Daoy (cell line): ENCODE measurements at places on chromosomes 12 and 14. TPM values are rescaled to one million over a fixed set of nuclear protein-coding genes. Genes with fewer than 3 reads are reported as not detected.

DNA sequence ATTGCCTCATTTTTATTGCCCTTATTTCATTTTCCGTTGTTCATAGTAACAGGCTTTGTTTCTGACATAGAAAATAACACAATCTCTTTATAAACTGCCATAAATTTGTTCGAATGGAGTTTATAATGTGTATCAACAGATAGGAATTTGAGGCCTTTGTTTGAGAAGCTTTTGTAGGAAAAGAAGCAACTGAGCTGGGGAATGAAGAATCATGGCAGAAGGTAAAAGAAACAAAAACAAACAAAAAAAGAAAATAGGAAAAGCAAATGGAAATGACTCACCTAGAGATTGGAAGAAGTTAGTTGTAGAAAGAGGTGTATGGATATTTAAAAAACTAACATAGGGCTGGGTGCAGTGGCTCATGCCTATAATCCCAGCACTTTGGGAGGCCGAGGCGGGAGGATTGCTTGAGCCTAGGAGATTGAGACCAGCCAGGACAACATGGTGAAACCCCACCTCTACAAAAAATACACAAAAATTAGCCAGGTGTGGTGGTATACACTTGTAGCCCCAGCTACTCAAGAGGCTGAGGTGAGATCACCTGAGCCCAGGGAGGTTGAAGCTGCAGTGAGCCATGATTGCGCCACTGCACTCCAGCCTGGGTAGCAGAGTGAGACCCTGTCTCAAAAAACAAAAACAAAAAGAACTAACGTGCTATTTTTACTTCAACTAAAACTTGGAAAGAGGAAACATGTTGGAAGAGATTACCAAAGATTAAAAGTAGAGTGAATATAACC, 523 bp upstream of the REP15 start:
- no peak for DNase-seq

- no peak for DNase-seq
Observed at GRCh38 chr14:102377696-102378095, 15.0 kb downstream of the TECPR2 start.

- DNase-seq = no peak
Observed at GRCh38 chr12:104673696-104674482, 217.1 kb downstream of the CHST11 start.

- DNase-seq = no peak
Observed at GRCh38 chr14:101197595-101198397, 294.3 kb upstream of the RTL1 start.

The MGP gene
- 39.0 and 76.2 TPM in 2 replicates for total RNA-seq

- peak; percentile 15 for DNase-seq
Observed at GRCh38 chr12:88207921-88208620, 66.0 kb downstream of the TMTC3 start.

GRCh38 chr14:97180304-97181200, 383.4 kb downstream of the VRK1 start:
- peak; percentile 93 for DNase-seq

DNA sequence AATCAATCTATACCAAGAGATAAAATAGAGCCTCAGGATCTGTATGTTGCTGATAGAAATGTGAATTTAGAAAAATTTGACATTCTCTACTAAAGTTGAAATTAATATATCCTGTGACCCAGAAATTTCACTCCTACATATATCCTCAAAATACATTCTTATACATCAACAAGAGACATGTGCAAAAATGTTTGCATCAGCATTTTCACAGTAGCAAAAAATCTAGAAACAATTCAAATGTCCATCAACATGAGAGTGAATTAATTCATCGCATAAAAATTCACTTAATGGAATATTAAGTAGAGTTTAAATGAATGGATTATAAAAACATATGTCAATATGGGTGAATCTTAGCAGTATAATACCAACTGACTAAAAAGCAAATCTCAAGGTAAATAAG, 80.8 kb downstream of the GPR65 start:
- no peak for DNase-seq

- no peak for DNase-seq
Observed at GRCh38 chr12:4112734-4113325, 160.7 kb upstream of the CCND2 start.

DNA sequence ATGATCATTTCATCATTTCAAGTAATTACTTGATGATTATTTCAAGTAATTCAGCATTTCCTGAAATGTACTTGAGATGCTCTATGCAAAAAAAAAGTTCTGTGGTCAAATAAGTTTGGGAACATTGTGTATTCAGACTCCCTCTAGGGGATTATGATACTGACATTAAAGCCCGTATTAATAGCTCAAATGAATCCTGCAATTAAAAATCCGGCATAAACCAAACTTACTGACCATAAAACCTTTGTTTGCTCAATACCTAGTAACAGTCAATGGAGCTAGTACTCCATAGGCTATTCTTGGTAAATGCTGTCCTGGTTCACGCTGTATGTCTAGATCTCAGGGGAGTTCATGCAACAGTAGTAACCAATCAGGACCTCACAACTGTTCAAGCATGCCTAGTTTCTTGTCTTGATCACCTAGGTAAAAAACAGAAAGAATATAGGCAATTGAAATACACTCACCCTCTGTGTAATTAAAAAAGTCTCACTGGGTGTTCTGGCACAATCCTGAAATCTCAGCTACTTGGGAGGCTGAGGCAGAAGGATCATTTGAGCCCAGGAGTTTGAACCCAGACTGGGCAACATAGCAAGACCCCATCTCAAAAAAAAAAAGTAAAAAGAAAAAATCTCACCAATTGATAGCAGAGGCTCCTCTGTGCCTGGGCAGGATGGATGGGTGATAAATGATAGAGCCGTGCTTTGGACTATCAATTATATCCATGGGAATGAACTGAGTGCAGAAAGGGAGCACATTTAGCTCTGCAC, 14.1 kb downstream of the ALDH1L2 start:
- no peak for DNase-seq

The NAV3 gene
- 20.7 and 34.2 TPM in 2 replicates for total RNA-seq

GRCh38 chr14:101495827-101496775, 65.2 kb upstream of the DIO3 start:
- no peak for DNase-seq

DNA sequence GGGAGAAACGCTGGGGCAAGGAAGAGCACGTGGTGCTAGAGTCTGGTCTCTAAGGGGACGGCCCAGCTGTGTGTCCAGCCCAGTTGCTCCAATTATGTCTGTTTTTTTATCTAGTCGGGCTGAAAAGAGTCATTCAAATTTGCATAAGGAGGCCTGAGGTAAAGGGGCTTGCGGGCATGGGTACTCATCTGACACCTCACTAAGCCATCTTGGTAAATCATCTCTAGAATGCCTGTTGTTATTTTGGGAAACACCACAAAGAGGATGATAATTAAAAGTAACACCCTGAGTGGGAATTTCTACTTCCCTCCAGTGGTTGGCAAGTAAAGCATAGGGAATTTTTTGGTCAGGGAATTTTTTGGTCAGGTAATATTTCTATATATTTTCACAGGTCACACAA, 196.1 kb upstream of the ALG10B start:
- no peak for DNase-seq

DNA sequence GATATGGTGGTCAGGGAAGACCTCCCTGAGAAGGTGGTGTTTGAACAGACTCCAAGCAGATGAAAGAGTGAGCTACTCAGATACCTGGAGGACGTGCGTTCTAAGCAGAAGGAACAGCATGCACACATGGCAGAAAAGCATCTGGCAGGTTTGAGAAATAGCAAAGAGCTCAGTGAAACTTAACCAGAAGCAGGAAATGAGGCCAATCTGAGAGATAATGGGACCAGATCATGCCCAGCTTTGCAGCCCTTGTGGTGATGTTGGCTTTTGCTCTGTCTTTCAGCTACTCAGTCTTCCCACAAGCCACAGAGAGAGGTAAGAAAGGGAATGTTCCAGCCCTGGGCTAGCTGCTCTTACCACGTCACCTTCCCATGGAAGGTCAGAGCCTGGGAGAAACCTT, 176.3 kb upstream of the GSC start:
- DNase-seq = no peak

DNA sequence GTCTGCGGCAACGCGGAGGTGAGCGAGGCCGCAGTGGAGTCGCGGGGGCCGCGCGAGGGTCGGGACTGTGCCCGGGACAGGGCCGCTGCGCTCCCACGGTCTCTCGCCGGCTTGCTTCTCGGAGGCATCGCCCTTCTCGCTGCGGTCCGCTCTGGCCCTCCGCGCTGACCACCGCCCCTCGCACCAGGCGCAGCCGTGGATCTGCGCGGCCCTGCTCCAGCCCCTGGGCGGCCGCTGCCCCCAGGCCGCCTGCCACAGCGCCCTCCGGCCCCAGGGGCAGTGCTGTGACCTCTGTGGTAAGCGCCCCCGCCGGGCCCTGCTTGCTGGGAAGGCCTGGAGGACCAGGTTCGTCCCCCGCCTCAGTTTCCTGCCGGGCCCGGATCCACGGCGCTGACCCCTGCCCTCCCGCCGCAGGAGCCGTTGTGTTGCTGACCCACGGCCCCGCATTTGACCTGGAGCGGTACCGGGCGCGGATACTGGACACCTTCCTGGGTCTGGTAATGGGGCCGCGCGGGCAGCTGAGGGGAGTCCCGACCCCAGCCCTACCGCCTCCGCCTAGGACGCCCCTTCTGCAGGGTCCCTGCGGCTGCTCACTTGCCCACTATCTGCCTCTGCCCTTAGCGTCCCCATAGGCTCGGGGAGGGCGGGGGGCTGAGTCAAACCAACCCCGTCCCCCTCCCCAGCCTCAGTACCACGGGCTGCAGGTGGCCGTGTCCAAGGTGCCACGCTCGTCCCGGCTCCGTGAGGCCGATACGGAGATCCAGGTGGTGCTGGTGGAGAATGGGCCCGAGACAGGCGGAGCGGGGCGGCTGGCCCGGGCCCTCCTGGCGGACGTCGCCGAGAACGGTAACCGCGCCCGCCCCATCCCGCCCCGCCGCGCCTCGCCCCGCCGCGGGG, 7.0 kb downstream of the AMN start:
- DNase-seq = no peak

The KRT72 gene
- total RNA-seq = not detected in 2 replicates

DNA sequence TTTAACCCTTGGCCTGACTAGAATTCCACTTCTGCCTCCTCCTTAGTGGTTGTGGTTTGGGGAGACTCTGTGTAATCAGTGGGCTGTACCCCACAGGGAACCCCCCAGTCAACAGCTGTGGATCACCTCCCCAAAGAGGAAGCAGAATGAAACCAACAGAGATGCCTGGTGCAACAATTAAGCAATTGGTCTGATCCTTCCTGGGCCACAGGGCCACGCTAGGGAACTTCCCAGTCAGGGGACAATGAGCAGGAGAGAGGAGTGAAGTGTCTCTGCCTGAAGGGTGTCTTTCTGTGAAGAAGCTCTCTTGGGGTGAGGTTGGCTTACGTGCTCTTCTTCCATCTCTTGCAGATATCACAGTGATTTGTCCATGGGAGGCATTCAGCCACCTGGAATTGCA, 8.2 kb downstream of the PDE6H start:
- no peak for DNase-seq

DNA sequence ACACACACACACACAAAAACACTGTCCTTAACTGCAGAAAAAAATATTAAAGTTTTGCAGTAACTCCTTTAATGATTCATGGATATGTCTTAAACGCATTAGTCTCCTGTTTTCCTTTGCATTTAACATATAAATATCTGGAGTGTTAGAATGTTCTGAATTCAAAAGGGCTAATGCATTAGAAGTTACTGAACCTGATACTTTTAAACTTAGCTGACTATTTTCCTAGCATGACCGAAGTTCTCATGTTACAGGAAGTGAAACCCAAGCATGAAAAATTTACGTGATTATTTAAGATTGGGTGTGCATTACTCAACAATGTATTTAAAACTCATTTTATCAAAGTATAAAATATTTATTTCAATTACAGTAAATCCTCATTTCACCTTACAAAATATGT, 791.2 kb downstream of the FLRT2 start:
- DNase-seq = no peak

DNA sequence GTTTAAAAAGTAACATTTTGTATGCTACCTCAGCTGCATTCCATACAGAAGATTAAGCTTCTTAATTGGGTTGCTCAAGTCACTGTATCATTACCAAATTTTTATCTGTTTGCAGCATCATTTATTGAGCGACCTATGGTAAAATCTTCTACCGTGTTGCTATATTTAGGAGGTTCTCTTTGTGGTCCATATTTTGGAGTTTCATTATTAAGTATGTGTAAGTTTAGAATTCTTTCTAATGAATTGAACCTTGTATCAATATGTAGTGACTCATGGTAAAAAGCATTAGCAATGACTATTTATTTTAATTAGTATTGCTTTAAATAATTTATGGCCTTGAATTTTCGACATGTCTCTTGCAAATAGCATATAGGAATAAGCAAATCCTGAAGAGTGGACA, 42.2 kb downstream of the CSRP2 start:
- no peak for DNase-seq

The DCAF11 gene
- 68.9 and 75.2 TPM in 2 replicates for total RNA-seq

DNA sequence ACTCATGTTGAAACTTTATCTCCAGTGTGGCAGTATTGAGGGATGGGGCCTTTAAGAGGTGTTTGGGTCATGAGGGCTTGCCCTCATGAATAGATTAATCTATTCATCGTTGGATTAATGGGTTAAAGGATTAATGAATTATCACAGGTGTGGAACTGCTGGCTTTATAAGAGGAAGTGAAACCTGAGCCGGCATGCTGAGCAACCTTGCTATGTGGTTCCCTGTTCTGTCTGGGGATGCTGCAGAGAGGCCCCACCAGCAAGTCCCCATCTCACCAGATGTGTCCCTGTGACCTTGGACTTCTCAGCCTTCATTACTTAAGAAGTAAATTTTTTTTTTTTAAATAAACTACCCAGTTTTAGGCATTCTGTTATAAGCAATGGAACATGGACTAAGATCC, 109.6 kb downstream of the DYRK2 start:
- no peak for DNase-seq

DNA sequence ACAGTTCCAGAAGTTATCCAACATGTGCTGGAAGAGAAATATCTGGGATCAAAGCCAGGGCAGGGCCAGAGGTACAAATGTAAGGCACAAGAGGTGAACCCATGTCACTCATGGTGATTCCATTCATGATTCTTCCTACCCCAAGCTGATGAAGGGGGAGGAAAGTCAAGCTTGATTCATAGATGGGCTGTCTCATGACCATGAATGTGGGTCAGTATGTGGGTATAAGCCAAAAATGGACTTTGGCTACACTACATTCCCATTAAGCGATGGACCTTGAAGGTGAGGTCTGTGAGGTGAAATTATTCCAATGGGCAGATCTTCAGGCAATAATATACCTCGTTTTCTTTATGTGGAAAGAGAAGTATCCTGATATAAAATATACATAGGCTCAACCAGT, 217.1 kb downstream of the BTG1 start:
- DNase-seq = no peak

DNA sequence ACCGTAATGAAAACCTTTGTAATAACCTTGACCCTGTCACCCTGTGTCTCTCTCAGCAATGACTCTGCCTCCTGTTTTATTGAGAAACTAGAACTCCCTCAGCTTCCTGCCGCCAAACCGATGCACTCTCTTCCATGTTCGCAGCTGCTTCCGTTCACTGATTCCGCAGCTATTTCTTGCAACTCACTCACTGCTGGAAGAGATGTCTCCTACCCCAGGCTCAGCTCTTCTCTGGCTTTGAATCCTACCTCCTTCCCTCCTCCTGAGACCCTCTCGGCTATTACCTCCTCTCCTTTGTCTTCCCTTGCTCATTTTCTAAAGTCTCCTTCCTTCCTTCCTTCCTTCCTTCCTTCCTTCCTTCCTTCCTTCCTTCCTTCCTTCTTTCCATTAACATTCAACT, 71.0 kb downstream of the ESRRB start:
- DNase-seq = no peak
